Renal pelvis (tissue), 12 donors: ENCODE measurements at places on chromosomes 2 and 18. TPM values are rescaled to one million over a fixed set of nuclear protein-coding genes. Genes with fewer than 3 reads are reported as not detected.

The FTCDNL1 gene
- polyA plus RNA-seq, result 1.5 TPM

The IL36RN gene
- polyA plus RNA-seq, result not detected

The ZNF892 gene
- polyA plus RNA-seq, result 4.4 TPM

The GAL3ST2 gene
- 0.88 TPM for polyA plus RNA-seq

The MC2R gene
- 0.28 TPM for polyA plus RNA-seq

The SLC30A3 gene
- polyA plus RNA-seq, result 13.2 TPM

The ANKRD62 gene
- polyA plus RNA-seq, result 0.07 TPM

The OR6B2 gene
- not detected for polyA plus RNA-seq

The IL1RL2 gene
- polyA plus RNA-seq, result 1.3 TPM

The VWC2L gene
- 0.04 TPM for polyA plus RNA-seq

The ZDBF2 gene
- polyA plus RNA-seq, result 10.3 TPM

The KCNK3 gene
- polyA plus RNA-seq, result 5.3 TPM

The ASNSD1 gene
- 55.0 TPM for polyA plus RNA-seq

The REG3G gene
- polyA plus RNA-seq, result not detected

The PID1 gene
- polyA plus RNA-seq, result 4.3 TPM

The UGT1A3 gene
- not detected for polyA plus RNA-seq

The VSNL1 gene
- polyA plus RNA-seq, result 3.7 TPM

The FECH gene
- 43.6 TPM for polyA plus RNA-seq

The DDX1 gene
- polyA plus RNA-seq, result 159 TPM

The TMEM247 gene
- not detected for polyA plus RNA-seq

The CROCC2 gene
- polyA plus RNA-seq, result 0.04 TPM

The ZBTB7C gene
- 16.8 TPM for polyA plus RNA-seq

The TNFRSF11A gene
- polyA plus RNA-seq, result 2.8 TPM

The IL36G gene
- polyA plus RNA-seq, result 0.23 TPM

The CRYGC gene
- polyA plus RNA-seq, result not detected

The DSG4 gene
- not detected for polyA plus RNA-seq

The CFAP65 gene
- 1.1 TPM for polyA plus RNA-seq

The MFSD2B gene
- 3.4 TPM for polyA plus RNA-seq

The LOXHD1 gene
- polyA plus RNA-seq, result 0.78 TPM

The PIEZO2 gene
- 15.3 TPM for polyA plus RNA-seq
